ENCODE measurements at places on chromosomes 1 and 21.
A peak's percentile ranks its signal among the peaks of the same experiment; 100 is the strongest.

DNA sequence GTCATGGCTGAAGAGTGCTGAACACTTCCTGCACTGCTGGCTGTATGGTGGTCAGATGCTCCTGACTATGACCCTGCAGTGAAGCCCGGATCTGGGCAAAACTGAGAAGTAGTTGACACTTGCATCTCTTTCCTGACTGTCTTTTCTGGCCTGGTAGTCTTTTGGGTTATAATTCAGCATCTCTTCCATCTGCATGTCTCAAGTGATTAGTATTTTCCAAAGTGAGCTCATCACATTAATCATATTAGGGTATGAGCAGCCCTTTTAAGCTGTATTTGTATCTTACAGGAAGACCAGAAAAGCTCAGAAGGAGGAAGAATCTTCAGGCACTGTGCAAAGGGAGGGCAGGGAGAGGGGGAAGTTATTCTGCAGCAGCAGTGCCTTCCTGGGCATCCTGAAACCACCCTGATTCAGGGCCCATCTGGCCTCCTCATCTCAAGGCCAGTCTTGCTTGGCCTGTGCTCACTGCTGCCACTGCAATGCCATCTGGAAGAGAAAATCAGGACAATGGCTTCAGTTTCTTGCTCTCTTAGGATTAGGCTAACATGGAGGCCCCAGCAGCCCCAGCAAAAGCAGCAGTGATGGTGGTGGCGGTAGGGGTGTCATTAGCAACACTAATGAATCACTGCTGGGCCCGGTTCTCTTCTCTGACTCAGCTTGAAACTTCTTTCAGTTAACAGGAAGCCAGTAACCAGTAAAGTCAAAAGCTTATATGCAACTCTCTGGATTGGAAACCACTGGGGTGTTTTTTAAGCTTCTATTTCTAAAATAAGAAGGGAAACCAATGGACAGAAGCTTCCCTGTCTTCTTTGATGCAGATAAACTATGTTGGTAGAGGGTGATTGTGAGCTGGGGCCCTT, 63.3 kb upstream of the WDR26 start:
- peak; percentile 78 for DNase-seq

- no peak for DNase-seq
Observed at GRCh38 chr1:15810073-15810472, 2.6 kb upstream of the UQCRHL start.

DNA sequence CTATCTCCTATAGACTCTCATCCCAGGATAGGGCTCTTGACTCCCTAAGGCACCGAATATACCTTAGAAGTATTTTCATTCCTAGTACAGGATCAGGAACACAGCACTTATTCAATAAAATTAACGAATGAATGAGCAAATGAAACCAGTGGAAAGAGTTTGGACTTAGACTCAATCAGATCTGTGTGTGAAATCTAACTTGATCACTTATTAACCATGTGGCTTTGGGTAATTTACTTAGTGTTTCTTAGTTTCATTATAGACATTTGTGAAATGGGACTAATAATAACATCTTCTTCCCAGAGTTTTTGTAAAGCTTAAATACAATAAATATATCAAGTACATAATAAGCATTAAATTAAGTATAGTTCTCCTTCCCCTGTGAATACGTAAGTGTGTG, 230.1 kb downstream of the ADGRL2 start:
- DNase-seq = no peak

DNA sequence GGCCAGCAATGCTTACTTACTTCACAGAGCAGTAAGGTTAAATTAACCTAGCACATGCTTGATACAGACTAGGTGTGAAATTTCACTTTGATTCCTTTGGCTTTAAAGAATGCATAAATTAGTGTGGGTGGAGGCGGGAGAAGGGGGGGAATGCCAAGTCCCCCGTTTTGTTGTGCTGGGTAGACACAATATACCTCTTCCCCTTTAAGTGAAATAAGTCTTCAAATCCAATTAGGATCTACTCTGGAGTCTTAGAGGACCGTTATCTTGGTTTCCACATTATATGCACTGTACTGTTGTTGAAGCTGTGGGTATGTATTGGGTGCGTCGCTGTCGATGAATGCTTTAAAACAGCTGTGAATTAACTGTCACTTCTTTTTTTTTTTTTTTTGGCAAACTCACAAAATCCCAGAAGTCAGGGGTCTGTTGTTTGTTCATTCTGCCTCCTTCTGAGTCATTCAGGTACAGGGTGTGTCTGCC, 1.6 kb upstream of the S1PR1 start:
- peak; percentile 46 for DNase-seq

GRCh38 chr1:21072721-21073120, 104.0 kb downstream of the EIF4G3 start:
- no peak for DNase-seq

DNA sequence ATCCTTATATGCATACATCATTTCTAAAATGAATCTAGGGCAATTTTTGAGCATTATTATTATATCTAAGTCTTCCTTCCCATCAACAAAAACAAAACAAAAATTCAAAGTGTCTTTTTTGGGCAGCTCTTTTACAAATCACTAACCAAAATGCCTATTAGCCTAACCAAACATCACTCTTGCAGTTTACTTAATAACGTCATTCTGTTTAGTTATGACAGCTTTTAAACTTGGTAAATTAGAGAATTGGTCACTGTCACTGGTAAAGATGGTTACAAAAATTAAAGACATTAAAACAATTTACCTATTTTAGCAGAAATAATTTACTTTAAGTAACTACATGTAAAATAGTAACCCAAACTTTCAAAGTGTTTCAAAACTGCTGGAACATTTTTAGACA, 2.8 kb downstream of the ARHGAP29 start:
- no peak for DNase-seq

DNA sequence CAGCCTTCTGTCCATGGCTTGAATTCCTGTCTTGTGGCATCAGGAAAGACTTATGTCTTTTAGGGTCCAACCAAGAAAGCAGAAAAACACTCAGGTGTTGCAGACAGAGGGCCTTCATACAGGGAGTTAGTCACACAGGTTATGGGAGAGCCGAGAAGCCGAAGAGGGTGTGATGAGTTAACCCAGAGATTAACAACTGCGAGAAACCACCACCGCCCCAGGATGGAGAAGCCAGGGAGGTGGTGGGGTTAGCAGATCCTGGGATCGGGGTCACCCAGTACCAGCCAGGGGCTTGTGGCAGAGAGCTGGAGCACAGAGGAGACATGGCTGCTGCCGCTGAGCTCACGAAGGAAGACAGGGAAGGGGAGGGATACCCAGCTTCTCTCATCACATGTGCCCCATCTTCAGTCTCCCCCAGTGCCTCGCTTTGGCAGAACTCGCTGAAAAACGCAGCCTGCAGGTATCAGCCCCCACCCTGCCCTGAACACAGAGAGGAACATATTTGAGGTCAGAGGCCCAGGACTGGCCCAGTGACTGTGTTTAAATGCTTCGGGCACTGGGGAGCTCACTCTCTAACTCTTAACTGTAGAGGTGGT, 58.7 kb downstream of the RUNX3 start:
- peak; percentile 14 for DNase-seq

- no peak for DNase-seq
Observed at GRCh38 chr21:14487490-14488432, 58.4 kb downstream of the SAMSN1 start.

DNA sequence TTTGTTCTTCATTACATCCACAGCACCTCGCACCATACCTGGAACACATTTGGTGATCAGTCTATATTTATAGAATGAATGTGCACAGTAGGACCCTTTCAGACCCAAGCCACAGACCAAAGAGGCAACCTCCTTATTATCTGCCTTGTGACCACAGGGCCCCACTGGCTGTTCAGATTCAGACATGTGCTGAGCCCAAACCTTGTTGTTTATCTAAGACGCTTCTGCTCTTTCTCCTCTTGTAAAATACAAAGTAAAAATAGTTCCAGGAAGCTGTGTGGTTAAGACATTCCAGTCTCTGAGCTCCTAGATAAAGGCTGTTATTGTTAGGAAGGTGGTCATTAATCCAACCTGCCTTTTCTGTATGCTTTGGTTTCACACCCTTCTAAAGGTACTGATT, 3.6 kb upstream of the SCMH1 start:
- DNase-seq = no peak

GRCh38 chr21:37087188-37087587, 14.1 kb downstream of the TTC3 start:
- no peak for DNase-seq
